ENCODE measurements at places on chromosomes 11 and 22. TPM values are rescaled to one million over a fixed set of nuclear protein-coding genes. Genes with fewer than 3 reads are reported as not detected.

DNA sequence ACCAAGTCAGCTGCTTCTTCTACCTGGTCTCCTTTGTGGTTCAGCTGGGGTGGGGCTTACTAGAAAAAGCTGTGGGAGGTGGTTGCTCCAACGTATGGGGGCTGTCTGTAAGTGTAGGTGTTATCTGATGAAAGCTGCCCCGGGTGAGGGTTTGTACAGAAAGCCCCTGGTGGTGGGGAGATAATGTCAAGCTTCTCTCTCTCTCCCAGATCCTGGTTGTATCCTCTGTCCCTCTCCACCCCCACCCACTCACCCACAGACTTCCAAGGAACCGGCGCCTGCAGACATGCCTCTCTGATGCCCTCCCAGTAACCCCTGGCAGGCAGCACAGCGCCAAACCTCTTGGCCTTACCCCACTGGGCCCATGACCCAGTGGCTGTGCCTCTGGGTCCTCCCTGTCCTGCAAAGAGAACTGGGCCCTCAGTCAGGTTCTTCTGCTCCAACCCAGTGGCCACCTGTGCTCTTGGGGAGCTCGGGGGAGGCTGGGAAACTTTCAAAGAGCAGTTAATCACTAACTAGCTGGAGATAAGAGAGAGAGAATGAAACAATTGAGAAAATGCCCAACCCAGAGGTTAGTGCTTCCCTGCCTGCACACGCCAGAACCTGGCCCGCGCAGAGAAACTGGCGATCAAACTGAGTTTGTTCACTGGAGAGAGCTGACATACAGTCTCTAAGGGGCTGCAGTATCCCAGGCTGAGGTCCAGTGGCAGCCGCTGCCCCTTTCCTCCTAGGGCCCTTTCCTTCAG, 20.4 kb upstream of the EHF start:
- H3K27me3 ChIP-seq = no peaks in the 10 kb centered on the region
- DNase-seq = peak; percentile 27
- peaks cover 1% of the 10 kb centered on the region for H3K36me3 ChIP-seq
- H3K4me1 ChIP-seq = peaks cover 55% of the 10 kb centered on the region

DNA sequence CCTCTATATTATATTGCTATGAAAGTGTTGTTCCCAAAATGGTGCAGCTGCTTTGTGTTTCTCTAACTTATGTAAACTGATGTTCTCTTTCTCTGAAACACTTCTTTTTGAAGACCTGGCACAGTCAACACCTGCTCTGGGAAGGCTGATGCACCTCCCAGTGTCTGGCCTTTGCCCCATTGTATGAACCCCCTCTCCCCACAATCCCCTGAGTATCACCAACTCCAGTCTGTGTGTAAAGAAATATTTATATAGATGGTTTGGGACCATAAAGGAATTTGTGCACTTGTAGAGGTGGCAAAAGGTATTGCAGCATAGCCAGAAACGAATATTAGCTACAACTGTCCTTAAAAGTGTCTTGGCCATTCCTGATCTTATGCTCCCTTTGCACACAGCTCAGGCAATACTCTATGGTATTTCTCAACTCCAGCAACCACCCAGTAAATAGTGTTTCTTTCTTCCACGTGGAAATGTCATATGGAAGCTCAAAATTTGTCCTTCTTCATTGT, 365.2 kb upstream of the DDI1 start:
- no peaks in the 10 kb centered on the region for H3K27me3 ChIP-seq
- no peaks in the 10 kb centered on the region for H3K4me1 ChIP-seq

DNA sequence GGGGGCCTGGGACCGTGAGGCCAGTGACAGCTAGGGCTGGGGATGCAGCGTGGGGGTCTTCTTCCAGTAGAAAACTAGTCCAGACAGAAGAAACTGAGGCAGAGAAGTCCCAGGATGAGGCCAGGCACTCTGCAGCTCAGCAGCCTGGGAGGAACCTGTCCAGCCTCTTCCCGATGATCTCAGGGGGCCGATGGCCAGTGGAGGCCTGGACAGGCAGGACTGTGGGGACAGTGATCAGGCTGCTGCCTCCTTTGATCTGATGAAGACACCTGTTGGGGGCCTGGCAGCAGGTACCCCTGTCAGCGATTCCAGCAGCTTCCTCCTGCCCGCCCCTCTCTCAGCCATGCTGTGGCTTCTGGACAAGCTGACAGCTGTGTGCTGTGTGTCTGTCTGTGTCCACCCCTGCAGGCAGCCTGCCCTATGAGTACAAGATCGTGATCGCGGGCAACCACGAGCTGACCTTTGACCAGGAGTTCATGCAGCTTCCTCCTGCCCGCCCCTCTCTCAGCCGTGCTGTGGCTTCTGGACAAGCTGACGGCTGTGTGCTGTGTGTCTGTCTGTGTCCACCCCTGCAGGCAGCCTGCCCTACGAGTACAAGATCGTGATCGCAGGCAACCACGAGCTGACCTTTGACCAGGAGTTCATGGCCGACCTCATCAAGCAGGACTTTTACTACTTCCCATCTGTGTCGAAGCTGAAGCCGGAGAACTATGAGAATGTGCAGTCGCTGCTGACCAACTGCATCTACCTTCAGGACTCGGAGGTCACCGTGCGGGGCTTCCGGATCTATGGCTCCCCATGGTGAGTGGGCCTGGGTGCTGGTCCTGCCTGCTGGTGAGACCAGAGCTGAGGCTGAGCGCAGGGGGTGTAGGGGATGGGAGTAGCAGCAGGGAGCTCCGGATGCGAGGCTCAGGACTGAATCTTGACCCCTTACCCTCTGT, 62.6 kb downstream of the MPPED1 start:
- DNase-seq = no peak
- no peak overlapping the region for H3K4me3 ChIP-seq
- no peaks in the 10 kb centered on the region for H3K36me3 ChIP-seq
- no peak overlapping the region for H3K27ac ChIP-seq

The CCDC179 gene
- total RNA-seq = not detected

Measured in progenitor cell of endocrine pancreas (in vitro differentiated cells).